NCI-H82 (cell line): ENCODE measurements at places on chromosomes 7 and 10.
A peak's percentile ranks its signal among the peaks of the same experiment; 100 is the strongest.

- no peak for DNase-seq
Measured at GRCh38 chr10:36171556-36171952, 529.5 kb upstream of the FZD8 start.

- no peak for DNase-seq
Measured at GRCh38 chr10:58436071-58436470, 50.9 kb downstream of the TFAM start.

DNA sequence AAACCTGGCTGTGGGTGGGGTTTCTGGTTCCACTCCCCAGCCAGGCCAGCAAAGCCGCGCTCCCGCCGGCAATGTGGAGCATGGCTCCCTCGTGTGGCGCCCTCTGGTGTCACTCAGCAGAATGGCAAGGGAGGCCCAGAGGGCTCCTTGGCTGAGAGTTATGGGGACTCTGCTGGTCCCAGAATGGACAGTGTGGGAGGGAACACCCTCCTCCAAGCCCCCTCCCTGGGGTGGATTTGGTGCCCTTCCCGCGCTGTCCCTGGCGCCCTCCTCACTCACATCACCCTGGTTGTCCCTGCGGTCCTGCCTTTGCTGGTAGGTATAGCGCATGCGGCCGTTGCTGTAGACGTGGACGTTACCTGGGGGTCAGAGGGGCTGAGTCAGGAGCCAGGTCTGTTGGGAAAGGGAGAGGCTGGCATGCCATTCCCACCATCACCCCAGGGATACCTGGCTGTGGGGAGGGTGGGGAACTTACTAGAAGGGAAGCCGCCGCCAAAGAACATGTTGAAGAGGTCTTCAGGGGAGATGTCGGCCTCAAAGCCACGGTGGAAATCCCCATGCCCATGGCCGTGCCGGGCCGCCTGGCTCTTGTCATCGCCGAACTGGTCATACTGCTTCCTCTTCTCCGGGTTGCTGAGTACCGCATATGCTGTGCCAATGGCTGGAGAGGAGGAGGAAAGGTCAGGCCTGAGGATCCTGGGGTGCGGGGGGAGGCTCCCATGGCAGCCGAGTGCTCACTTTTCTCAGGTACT lies 14.0 kb downstream of the DNAJB12 start:
- peak; percentile 71 for DNase-seq

DNA sequence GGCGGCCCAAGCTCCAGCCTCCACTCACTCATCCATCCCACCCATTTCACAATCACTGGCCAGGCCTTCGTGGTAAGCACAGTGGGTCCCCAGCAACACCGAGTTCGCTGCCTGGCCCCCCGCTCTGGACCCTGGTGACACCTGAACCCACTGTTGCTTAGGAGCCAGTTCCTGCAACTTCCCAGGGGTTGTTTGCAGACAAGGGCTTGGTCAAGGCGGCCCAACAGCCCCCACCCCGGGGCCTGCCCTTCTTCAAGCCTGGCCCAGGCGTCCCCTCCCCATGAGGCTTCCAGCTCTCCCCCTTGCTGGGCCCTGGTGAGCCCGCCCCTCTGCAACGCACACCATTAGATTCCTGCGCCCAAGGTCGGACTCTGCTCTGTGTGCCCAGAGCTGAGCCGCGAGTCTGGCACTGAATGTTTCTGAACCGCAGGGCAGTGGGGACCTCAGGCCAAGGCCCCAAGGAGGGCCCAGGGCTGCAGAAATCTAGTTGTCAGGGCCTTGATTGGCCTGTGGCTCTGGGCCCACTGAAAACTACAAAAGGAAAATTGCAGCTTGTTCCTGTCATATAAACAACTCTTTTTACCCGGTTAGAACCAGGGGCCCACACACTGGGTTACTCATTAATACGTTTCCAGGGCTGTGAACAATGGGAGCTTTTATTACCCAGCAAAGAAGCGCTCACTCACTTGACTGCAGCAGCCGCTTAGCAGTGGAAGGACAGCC lies 2.1 kb upstream of the COX19 start:
- DNase-seq, result no peak

DNA sequence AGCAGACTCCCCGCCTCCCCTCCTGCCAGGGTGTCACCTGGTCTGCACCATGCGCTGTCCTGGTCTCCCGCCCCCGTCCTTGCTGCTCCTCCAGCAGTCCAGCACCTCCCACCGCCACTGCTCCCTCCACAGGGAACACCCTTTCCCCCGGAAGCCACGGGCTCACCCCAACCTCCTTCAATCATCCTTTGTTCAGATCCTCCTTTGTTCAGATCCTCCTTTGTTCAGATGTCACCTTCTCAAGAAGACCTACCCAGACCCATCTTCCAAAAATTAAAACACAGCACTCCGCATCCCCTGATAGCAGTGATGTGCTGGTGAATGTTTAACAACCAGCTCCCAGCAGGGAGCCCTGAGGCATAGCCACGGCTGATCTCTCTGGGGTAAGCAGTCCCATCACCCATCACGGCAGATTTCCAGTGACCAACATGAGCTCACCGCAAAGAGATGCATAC lies 237.7 kb downstream of the USP6NL start:
- no peak for DNase-seq

GRCh38 chr7:127514499-127514898 lies 70.9 kb downstream of the GCC1 start:
- DNase-seq, result peak; percentile 62

DNA sequence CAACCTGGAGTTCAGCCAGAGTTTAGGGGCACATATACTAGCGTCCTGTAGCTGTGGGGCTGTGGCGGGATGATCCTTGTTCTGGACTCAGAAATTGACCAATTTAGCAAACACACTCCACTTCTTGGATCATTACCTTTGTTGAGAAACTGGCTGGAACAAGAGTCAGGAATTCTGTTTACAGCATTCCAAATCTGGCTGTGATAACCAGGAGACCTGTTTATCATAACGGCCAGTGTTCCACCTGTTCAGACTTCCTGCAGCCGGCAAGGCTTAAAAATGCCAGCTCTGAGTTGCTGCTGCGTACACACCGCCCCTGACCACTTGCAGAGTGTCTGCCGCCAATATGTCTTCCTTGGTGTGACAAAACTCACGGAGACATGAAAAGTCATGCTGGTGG lies 64.8 kb downstream of the ARMC3 start:
- no peak for DNase-seq
